ENCODE measurements at places on chromosomes 2 and 18.

- DNase-seq: no peak
Observed at GRCh38 chr18:76613053-76613754, 118.2 kb upstream of the ZNF516 start.

DNA sequence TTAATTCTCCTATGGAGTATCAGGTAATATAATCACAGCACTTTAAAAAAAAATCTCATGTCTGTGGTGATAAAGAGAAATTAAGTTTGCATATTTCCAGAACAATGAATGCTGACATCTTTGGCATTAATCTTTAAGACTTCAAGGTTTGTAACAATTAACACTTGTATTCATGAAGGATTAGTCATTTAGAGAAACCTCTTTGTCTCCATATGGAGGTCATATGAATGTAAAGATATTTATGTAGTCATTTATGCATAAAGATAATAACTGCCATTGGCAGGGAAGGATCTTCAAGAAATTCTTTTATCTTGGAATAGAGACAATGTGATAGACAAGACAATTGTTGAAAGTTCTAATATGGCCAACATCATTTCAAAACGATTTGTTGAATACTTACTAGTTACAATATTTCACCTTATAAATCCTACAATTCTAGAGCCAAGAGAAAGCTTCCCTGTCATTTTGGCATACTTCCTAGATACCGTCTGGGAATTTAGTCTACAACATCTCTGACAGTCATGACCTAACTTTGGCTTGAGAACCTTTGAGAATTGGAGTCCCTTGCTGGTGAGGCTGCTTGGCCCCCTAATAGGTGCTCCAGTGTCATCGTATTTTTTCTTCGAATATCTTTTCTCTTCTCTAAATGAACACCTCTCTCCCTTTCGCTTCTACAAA lies 33.6 kb downstream of the RASGRP3 start:
- DNase-seq: no peak

- no peak for DNase-seq
Observed at GRCh38 chr2:197596766-197597165, 78.6 kb downstream of the RFTN2 start.

DNA sequence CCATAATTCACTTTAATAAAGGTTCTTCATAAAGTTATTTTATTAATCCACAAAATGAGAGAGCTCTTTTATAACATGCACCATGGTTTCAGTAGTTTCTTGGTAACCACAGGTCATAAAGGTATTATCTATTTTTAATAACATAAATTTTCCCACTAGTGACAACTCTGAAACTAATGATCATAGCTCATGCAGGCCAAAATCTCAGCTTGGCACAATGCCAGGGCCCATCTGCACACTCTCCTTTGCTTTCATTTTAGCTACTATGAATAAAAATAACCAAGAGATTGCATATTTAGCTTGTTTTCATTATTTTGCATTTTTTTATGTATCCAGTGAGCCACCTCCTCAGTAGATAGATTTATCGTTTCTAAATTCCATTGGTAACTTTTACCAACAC lies 691.8 kb upstream of the CHAC2 start:
- no peak for DNase-seq

GRCh38 chr2:96501471-96501874 lies 3.7 kb downstream of the NEURL3 start:
- DNase-seq: no peak
